ENCODE measurements at places on chromosomes 3 and 15.

GRCh38 chr15:48063411-48063985 is 57.3 kb upstream of the SLC24A5 start:
- no peak for DNase-seq

- no peak for DNase-seq
Measured at GRCh38 chr15:71547011-71547410, 263.3 kb upstream of the NR2E3 start.

DNA sequence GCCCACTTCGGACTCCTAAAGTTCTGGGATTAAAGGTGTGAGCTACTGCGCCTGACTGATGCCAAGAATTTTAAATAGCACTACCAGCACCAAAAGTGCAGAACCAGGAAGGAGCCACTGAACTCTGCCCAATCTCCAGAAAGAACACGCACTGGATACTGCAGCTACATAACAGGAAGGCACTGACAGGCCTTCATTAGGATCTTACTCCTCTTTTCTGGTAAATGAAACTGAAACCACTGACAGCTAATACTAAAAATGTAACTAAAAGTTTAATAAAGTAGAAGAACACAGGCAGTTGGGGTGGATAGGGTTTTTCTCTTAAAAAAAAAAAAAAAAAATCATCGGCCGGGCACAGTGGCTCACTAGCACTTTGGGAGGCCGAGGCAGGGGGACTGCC is 74.1 kb upstream of the CHRM5 start:
- no peak for DNase-seq

DNA sequence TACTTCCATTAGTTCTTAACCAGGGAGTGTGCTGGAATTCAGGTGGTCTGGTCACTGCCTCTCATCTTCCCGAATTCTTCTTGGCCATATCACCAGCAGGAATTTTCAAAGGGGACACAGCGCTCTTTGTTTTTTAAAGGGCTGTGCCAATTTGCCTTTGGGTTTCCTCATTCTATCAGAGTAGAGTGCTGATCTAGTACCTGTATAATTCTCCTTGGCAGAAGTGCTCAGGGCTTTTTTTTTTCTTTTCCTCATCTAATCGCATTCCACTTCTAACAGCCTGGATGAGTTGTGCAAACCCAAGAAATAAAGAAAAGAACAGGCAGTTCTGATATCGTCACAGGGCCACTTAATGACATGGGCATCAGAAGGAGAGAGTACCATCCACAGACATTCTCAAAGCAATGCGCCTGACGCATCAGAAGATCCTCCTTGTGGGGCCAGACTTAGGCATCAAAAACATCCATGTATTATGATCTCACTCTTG is 121.0 kb downstream of the ASB7 start:
- no peak for DNase-seq

GRCh38 chr15:47897525-47897924 is 180.2 kb downstream of the SEMA6D start:
- no peak for DNase-seq

DNA sequence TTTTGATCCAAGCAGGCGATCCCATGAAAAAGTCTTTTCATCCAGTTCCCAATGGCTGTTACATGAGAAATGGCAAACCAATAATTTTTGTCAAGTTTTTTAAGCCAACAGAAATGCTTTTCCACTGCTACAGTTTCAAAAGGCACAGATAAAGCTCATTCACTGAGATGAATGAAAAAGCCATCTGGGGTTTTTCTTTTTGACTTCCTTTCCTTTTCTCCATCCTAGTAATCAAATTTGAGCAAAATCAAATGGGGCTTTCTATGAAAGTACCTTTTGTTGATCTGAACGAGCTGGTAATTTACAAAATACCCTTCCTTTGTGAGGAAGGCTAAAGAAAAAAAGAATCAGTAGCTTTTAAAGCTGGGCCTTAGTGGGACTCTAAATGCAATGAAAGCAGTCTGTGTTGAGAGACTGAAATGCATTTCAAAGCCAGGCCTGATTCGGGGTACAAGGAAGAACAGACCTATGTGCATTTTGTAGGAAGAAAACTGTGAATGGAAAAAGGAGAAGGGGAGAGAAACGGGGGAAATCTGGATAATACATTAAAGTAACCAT is 185.2 kb upstream of the DNAJC19 start:
- DNase-seq = no peak

DNA sequence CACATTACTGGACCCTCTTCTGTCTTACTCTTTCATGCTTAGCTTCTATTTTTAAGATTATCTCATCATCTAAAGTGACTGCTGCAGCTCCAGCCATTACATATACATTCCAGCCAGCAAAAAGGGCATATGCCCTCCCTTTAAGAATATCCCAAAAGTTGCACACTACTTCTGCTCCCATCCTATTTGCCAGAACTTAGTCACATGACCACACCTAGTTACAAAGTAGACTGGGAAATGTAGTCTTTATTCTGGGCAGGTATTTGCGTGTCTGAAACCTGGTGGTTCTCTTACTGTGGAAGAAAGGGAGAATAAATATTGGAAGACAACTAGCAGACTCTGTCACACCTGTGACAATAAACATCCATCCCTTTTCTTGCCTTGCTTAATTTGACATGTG is 341.6 kb upstream of the NR2E3 start:
- no peak for DNase-seq

- DNase-seq = no peak
Measured at GRCh38 chr3:130473416-130473815, 43.6 kb upstream of the COL6A6 start.

GRCh38 chr3:21188459-21188858 is 562.6 kb downstream of the ZNF385D start:
- no peak for DNase-seq

DNA sequence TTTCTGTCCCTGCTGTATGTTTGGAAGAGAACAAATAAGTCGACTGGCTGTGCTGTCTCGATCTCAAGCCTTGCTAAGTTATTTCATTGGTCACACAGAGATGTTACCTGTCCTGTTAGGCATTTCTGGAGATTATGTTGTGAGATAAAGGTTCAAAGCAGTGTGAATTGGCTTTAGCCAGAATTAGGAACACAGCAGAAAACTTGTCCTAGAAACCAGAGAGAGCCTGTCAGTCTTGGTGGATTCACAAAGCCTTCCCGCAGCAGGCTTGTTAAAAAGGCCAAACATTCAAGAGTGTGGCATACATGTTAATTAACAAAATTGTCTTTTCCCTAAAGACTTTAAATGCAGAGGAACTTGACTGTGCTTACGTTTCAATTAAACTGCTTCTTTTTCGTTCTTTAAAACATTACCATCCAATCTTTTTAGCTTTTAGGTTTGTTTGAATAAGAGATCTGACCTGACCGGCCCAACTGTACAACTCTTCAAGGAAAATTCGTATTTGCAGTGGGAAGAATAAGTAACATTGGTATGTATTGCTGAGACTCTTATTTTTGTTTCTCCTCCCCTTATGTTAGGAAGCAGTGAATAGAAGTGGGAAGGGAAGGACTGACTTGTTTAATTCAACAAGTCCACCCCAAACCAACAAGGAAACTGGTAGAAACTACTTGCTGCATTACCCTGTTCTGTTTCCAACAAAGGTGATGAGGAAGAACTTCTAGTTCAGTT is 25.2 kb downstream of the ABHD2 start:
- no peak for DNase-seq

DNA sequence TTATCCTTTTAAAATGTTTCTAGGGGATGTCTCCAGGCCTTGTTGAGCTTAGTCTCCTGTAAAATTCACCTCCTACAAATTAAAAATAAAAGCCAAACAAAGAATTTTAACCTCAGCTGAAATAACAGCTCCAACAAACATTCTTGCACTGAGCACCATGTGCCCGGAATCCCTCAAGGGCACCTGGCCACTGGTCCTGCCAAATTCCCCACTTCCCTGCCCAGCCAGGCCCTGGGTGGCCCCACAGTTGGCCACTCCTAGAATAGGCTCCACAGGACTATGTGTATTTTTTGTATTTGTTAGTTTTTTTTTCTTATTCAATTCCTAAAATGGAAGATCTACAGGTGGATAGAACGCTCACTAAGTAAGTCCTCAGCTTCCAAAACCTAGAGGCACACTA is 33.1 kb upstream of the PLA2G4E start:
- DNase-seq = no peak

All from cortex of kidney (tissue), 1 donor.